ENCODE measurements at places on chromosomes 4 and X.

DNA sequence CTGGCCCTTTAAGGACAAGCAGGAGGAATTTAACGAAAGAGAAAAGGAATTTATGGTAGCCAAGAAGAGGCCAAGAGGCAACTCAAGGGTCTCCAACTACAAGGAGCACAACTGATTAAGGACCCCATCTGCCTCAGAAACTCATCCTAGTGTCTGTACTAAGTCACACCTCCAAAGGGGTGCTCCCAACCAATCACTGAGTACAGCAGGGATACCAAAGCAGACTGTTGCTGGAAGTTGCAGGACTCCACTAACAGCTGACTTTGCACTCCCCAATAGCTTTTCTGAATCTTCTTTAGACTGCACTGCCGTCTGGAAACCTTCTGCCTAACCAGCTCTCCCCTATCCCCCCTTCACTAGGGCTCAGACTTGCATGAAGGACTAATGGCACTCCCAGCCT is 50.6 kb downstream of the ATP11C start:
- no peak for DNase-seq

DNA sequence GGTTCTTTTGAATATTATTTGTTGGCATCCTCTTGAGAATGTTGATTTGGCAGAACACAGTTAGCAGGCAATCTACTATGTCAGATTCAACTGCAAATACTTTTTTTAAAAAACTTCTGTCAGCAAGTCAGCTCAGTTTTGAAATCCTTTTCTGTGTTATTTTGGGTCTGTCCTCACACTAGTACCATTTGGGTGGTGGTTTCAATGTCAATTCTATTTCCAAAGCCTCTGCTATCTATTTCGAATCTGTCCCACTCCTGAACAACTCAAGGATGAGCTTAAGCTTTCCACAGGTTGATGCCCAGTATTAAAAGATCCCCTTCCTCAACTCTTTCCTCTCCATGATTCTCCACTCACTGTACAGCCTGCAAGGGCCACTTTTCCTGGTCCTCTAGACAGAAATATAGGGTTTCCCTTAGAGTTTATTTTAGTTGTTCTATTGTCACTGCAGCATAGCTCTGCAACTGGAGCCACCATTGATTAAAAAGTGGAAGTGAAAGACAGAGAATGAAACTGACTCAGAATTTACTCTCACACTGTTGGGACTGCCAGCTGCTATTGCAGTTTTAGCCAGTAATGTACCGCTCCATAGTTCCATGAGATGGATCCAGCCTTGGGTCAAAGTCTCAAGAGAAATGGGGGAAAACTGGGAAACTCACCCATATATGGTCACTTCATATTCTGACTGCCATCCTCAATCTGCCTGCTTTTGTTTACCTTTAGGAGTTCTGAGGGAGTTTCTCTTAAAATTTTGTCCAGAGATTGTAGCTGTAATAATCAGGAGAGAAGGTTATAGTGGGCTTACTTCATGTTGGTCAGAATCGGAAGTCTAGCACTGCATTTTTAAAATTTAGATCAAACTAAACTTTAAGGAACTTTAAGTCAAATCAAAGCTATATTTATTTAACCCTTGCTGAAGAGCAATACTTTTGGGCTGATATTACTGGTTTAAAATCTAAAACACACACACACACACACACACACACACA is 14.6 kb downstream of the HDX start:
- DNase-seq: no peak

GRCh38 chr4:53040459-53040815 is 178.3 kb downstream of the RASL11B start:
- peak; percentile 70 for DNase-seq

GRCh38 chrX:85215946-85216345 is 27.6 kb downstream of the SATL1 start:
- no peak for DNase-seq

DNA sequence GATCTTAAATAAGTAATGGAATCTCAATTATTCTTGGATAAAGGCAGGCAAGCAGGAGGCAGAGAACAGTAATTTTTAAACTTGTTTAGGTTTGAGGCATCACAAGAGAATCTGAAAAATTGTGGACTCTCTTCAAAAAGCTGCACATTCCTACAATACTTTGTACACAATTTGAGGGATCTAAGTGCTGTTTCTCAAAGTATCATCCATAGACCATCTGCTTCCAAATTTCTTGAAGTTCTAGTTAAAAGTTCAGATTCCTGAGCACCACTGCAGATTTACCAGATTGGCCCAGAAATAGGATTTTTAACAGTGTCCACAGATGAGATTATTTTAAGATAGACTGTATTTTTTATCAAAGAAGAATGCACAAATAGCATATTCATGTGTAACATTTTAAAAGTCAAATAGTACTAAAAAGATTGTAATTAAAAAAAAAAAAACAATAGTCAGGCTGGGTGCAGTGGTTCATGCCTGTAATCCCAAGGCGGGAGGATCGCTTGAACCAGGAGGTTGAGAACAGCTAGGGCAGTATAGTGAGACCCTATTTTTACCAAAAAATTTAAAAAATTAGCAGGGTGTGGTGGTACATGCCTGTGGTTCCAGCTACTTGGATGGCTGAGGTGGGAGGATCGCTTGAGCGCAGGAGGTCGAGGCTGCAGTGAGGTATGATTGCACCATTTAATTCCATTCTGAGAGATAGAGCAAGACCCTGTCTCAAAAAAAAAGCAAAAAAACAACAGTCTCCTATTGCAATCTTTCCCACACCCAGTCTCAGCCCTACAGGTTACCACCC is 14.2 kb upstream of the FNIP2 start:
- peak; percentile 70 for DNase-seq

GRCh38 chr4:56953680-56954520 is 23.5 kb downstream of the NOA1 start:
- no peak for DNase-seq

- no peak for DNase-seq
These were observed 16.9 kb upstream of the PLA2G12A start for GRCh38 chr4:109746728-109747127.
